Activated T-helper 1 cell treated with anti-CD3 and anti-CD28 coated beads, Interleukin-12 subunit alpha, Interleukin-12 subunit beta, Interleukin-2, Interleukin-4 antibody, amounts not matched to agents 30 ng/mL and 10 ng/mL and 1 ng/mL, durations not matched to agents 14 hours and 24 hours and 36 hours (primary cell): ENCODE measurements at places on chromosomes 5 and 9.

DNA sequence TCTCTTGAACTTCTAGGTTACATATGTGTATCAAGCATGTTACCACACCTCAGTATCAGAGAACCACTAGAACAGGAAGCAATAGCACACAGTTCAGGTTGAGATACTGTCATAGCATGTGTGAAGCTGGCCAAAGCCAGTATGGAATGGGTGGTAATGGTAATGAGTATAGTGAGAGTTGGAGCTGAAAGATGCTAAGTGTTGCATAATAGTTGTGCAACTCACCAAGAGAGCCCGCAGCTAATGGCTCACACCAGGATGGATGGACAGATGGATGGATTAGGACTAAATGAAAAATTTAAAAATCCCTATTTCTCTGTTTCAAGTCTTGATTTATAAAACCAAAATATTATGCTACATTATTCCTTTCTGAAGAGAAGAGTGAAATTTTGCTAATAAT is 53.4 kb upstream of the KCNN2 start:
- H3K4me1 ChIP-seq = no peaks in the 10 kb centered on the region
- no peak for DNase-seq

DNA sequence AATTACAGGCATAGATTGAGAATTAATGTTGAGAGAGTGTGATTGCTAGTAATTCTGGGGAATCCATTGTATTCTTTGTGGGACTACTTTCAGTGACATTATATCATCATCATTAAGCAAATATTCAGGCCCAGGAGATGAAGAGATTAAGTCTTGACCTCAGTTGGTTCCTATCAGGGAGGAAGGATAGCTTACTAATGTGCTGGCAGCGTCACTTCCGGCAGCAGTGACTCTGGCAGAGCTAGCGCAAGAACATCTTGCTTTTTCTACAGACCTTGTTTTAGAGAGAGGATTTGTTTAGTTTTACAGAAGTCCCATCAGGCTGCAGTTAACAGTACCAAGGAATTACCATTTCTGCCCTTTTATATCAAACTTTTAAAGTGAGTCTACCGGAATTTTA is 20.3 kb downstream of the OSTF1 start:
- no peak overlapping the region for H3K4me3 ChIP-seq
- no peaks in the 10 kb centered on the region for H3K27me3 ChIP-seq
- H3K4me1 ChIP-seq = peaks cover 51% of the 10 kb centered on the region
- H3K36me3 ChIP-seq = peaks cover 18% of the 10 kb centered on the region
- no peak for DNase-seq
- peak overlapping the region; percentile 34 for H3K27ac ChIP-seq

DNA sequence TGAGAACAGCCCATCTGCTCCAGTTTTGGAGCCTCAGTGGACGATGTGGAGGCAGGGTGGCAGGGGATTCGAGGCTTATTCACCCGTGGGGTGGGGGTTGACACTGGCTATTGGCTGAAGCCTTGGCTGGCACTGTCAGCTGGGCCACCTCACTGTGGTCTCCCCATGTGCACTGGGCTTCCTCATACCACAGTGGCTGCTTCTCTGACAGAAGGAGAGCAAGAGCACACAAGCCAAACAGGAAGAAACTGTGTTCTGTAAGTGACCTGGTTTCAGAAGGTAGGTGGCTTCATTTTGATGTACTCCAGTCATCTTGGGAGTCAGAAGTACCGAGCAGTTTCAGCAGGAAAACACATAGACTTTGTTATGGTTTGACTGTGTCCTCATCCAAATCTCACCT is 24.7 kb upstream of the CTNND2 start:
- no peak for DNase-seq
- no peaks in the 10 kb centered on the region for H3K27me3 ChIP-seq
- no peaks in the 10 kb centered on the region for H3K4me1 ChIP-seq
- H3K4me3 ChIP-seq = no peak overlapping the region

GRCh38 chr5:103476811-103477210 is 85.8 kb downstream of the NUDT12 start:
- H3K27me3 ChIP-seq = no peaks in the 10 kb centered on the region
- no peak overlapping the region for H3K4me3 ChIP-seq
- DNase-seq = no peak

GRCh38 chr5:98425640-98426039 is 347.8 kb upstream of the RGMB start:
- no peaks in the 10 kb centered on the region for H3K36me3 ChIP-seq
- no peak for DNase-seq
- H3K4me3 ChIP-seq = no peak overlapping the region
- no peaks in the 10 kb centered on the region for H3K4me1 ChIP-seq
- no peak overlapping the region for H3K27ac ChIP-seq
- peaks cover 2% of the 10 kb centered on the region for H3K27me3 ChIP-seq

- DNase-seq = no peak
- H3K27me3 ChIP-seq = no peaks in the 10 kb centered on the region
- H3K36me3 ChIP-seq = no peaks in the 10 kb centered on the region
- no peak overlapping the region for H3K27ac ChIP-seq
- H3K4me3 ChIP-seq = no peak overlapping the region
These were observed 157.2 kb upstream of the PHYKPL start for GRCh38 chr5:178389796-178390195.

DNA sequence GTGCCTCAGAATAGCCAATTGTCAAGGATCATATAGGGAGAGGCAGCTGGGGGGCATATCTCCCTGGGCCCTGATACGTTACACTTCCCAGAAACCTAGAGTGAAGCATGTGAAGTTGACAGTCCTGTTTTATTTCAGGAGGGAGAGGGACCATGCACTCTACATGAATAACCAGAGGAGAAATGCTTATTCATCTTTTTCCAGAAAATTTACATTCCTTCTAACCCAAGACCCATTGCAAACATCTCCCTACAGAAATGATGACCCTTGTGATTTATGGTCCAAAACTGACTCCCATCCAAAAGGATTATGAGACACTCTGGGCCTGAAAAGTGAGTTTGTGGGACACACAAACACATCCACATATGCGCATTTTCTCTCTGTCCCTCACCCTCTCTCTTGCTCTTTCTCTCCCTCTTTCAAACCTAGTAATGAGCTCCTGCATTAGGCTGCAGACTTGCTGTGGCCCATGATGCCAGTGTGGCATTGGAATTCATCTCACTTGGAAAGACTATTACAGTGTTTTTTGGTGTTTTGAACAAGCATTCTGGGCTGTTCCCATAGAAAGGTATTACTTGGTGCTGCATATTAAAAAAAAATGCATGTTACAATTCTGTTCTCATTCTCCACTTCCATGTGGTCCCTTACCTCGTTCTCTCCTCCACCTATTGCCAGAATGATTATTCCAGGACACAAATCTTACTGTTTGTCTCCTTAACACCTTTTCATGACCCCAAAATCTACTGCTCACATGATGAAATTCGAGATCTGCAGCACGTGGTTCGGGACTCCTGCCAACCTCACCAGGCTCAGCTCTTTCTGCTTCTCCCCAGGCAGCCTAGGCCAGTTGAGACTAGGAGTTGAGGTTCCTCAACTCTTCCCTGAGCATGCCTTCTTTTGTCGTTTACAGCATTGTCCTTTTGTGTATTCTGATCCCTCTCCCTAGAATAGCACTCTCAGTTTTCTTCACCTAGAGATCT is 451.3 kb upstream of the KLF4 start:
- H3K27ac ChIP-seq = no peak overlapping the region
- no peaks in the 10 kb centered on the region for H3K4me1 ChIP-seq
- H3K36me3 ChIP-seq = no peaks in the 10 kb centered on the region
- H3K27me3 ChIP-seq = no peaks in the 10 kb centered on the region
- DNase-seq = no peak

GRCh38 chr5:131942016-131942415 is 3.4 kb downstream of the MEIKIN start:
- no peak overlapping the region for H3K27ac ChIP-seq
- peaks cover 4% of the 10 kb centered on the region for H3K27me3 ChIP-seq
- no peaks in the 10 kb centered on the region for H3K4me1 ChIP-seq
- H3K4me3 ChIP-seq = no peak overlapping the region
- H3K36me3 ChIP-seq = no peaks in the 10 kb centered on the region

DNA sequence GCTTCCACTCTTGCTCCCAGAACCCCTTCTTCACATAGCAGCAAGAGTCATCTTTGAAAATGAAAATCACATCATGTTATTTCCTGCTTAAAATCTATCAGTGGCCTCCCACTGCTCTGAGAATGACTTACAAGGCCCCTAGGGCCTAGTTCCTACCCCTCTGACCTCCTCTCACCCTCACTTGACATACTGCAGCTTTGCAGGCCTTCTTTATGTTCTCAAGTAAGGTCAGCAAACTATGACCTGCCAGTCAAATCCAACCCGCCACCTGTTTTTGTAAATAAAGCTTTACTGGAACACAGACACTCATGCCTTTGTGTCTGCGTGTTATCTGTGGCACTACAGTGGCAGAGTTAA is 185.7 kb downstream of the NR3C1 start:
- H3K4me3 ChIP-seq = no peak overlapping the region
- peaks cover 32% of the 10 kb centered on the region for H3K36me3 ChIP-seq
- peak overlapping the region; percentile 76 for H3K27ac ChIP-seq
- no peak for DNase-seq

- no peaks in the 10 kb centered on the region for H3K4me1 ChIP-seq
- DNase-seq = no peak
- no peak overlapping the region for H3K27ac ChIP-seq
- no peaks in the 10 kb centered on the region for H3K36me3 ChIP-seq
These were observed 89.9 kb upstream of the ADAMTSL1 start for GRCh38 chr9:18384066-18384465.

GRCh38 chr5:78781611-78782286 is 133.2 kb upstream of the LHFPL2 start:
- no peak overlapping the region for H3K4me3 ChIP-seq
- H3K36me3 ChIP-seq = peaks cover 2% of the 10 kb centered on the region
- no peak overlapping the region for H3K27ac ChIP-seq
- H3K4me1 ChIP-seq = peaks cover 5% of the 10 kb centered on the region
- no peak for DNase-seq

- peaks cover 2% of the 10 kb centered on the region for H3K36me3 ChIP-seq
- no peak for DNase-seq
- H3K4me3 ChIP-seq = no peak overlapping the region
These were observed 87.9 kb upstream of the IFNK start for GRCh38 chr9:27436234-27436633.

DNA sequence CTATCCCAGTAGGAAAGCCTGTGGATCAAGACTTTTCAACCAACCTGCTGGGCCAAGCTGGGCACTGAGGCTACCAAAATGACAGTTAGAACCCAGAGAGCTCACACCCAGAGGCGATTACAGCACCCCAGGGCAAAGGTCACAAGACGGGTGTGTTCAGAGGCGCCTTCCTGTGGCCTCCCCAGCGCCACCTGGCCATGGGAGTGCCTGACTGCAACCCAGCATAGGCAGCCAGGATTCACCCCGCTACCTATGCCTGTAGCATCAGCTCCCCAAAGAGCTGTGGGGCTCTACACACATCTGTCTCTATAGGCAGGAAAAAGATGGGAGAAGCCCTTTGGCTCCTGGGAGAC is 33.5 kb downstream of the PDGFRB start:
- H3K4me3 ChIP-seq = no peak overlapping the region
- H3K27ac ChIP-seq = peak overlapping the region; percentile 45
- no peak for DNase-seq
- H3K4me1 ChIP-seq = no peaks in the 10 kb centered on the region

- H3K4me1 ChIP-seq = no peaks in the 10 kb centered on the region
- H3K27me3 ChIP-seq = peaks cover 34% of the 10 kb centered on the region
- DNase-seq = no peak
- H3K4me3 ChIP-seq = no peak overlapping the region
- H3K36me3 ChIP-seq = no peaks in the 10 kb centered on the region
- no peak overlapping the region for H3K27ac ChIP-seq
These were observed 4.2 kb upstream of the GDNF start for GRCh38 chr5:37844009-37844408.

GRCh38 chr5:178113141-178113787 is at the start of gene N4BP3:
N4BP3 (plus strand) TSS chr5:178113532; CDS start chr5:178119584, 6,052 bp downstream.
- DNase-seq = peak; percentile 83
- H3K4me3 ChIP-seq = peak within 1 kb of the TSS; percentile 89
- H3K4me1 ChIP-seq = peaks cover 37% of the 10 kb centered on the region

- H3K27me3 ChIP-seq = peaks cover 2% of the 10 kb centered on the region
- H3K4me3 ChIP-seq = no peak overlapping the region
- H3K36me3 ChIP-seq = no peaks in the 10 kb centered on the region
- DNase-seq = no peak
These were observed 39.3 kb upstream of the SHB start for GRCh38 chr9:38108326-38108725.

- H3K36me3 ChIP-seq = no peaks in the 10 kb centered on the region
- DNase-seq = no peak
- peaks cover 2% of the 10 kb centered on the region for H3K27me3 ChIP-seq
These were observed 172.1 kb downstream of the ENC1 start for GRCh38 chr5:74468421-74468820.

DNA sequence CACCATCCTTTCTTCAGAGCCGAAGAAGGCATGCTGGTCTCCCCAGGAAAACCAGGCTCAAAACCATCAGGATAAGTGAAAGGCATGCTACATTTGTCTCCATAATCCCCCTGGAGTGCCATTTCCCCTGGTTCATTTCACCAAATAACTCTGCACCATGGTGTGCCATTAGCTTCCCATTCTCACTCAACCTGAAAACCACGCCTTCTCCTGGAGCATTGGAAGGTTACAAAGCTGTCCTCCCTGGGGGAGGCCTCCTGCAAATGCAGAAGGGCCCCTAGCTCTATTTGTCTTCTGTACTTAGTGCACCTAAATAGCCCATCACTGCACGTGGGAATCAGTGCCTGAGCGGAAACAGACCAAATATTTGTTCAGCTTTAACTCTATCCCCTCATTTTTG is 90.2 kb upstream of the ICE1 start:
- no peak overlapping the region for H3K27ac ChIP-seq
- no peak overlapping the region for H3K4me3 ChIP-seq
- no peaks in the 10 kb centered on the region for H3K4me1 ChIP-seq
- no peaks in the 10 kb centered on the region for H3K27me3 ChIP-seq

DNA sequence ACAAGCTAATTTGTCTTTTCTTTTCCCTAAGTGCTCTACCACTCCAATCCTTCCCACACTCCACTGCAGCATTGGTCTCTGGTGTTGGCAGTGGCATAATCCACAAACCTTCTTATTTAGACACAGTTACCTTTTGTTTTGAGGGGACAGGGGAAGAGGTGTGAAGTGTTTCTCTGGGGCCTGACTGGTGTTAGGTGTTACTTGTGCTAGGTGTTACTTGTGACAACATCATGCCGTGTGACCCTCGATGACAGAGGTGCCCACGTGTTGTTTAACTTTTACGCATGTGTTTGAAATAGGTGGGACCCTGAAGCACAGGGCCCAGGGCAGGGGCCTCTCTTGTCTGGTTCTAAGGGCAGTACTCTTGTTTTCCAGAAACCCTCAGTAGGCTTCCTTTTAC is 70.5 kb upstream of the SPRY4 start:
- no peak overlapping the region for H3K4me3 ChIP-seq
- H3K4me1 ChIP-seq = no peaks in the 10 kb centered on the region
- H3K27ac ChIP-seq = no peak overlapping the region
- peaks cover 9% of the 10 kb centered on the region for H3K27me3 ChIP-seq
- no peak for DNase-seq

GRCh38 chr5:170508660-170509347 is 5.0 kb downstream of the KCNIP1 start:
- H3K4me1 ChIP-seq = no peaks in the 10 kb centered on the region
- DNase-seq = no peak
- H3K4me3 ChIP-seq = no peak overlapping the region
- H3K27ac ChIP-seq = no peak overlapping the region
